ENCODE measurements at places on chromosomes 1 and 21.

DNA sequence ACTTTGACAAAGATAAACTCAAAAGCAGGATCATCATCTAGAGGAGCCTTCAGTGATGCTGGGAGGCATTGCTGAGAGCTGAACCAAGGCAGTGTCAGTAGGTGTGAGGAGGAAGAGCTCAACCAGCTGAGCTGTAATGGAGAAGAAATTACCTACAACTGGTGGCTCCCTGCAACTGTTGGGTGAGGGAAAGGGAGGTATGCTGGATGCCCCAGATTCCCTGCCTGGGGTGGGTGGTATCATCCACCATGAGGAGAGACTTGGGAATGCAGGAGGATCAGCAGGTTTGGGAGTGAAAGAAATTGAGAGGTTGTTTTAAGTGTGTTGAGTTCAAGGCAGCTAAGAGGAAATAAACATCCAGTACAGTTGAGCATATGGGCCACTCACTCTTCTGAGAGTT lies 199.8 kb downstream of the DNM3 start:
- DNase-seq, result no peak

DNA sequence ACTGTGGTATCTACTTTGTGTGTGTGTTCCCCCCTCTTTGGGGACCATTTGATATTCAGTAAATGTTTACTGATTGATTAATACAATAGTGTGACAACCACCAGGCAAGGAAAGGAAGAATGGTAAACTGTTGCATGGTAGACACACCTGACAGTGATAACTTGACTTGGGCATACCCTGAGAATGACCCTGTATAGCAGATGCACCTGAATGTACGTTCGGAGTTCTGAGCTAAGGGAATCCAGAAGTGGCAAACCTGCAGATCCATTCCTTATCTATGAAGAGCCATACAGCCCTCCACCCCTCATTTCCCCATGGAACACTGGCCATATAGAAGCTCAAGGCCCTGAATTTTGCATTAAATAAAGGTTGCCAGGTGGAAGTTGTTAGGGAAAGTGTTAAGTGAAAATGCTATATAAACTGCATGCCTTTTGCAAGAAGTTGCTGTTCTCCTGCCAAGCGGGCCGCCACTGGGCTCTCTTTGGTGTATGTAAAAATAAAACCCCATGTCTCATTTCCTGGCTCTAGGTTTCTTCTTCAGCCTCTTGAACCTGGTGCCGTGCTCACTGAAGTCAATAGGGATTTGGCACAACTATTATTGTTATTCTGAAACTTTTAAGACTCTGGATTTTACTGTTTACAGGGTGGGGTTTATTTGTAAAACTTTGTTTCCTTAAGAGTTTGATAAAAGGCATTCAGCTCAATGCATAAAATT lies 32.6 kb upstream of the DENND1B start:
- DNase-seq, result no peak

- no peak for DNase-seq
These were observed 5.8 kb upstream of the LEFTY2 start for GRCh38 chr1:225946803-225947202.

DNA sequence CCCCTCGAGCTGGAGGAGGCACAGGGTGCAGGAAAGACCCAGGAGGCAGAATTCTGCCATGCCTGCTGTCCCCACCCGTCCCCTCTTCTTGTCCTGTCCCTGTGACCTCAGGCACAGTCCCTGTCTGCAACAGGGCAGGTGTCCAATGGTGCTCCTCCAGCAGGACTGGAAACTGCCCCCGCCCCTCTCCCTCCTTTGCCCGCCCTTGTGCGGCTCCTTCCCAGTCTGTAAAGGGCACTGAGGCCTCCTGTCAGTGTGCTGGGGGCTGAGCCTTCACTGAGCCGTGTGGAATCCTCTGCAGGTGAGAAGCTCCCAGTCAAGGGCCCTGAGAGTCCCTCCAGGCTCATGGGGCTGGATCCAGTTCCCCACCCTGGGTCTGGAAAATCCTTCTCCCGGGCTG lies 28.9 kb downstream of the PRDM16 start:
- DNase-seq, result no peak

- DNase-seq, result no peak
These were observed 30.0 kb upstream of the LRRC8C start for GRCh38 chr1:89602871-89603404.

- DNase-seq, result no peak
These were observed 13.3 kb downstream of the RRP15 start for GRCh38 chr1:218298398-218298797.

- DNase-seq, result no peak
These were observed 30.3 kb upstream of the TMEM51 start for GRCh38 chr1:15123270-15123669.

DNA sequence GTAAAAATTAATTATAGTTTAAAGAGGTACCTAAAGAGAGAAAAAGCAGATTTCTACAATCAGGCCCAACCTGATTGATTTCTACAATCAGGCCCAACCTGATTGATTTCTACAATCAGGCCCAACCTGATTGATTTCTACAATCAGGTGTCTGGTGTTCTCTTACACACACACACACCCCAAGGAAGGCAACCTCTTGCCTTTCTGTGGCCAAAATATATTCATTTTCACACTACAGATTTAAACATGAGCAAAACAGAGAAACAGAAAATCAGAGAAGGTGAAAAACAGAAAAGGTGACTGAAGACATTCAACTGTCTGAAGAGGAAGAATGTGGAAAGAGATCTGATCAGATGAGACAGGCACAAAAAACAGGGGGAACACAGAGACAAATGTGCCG lies 104.5 kb downstream of the SMYD2 start:
- no peak for DNase-seq

- no peak for DNase-seq
These were observed 47.5 kb downstream of the OLFML3 start for GRCh38 chr1:114026797-114027196.

DNA sequence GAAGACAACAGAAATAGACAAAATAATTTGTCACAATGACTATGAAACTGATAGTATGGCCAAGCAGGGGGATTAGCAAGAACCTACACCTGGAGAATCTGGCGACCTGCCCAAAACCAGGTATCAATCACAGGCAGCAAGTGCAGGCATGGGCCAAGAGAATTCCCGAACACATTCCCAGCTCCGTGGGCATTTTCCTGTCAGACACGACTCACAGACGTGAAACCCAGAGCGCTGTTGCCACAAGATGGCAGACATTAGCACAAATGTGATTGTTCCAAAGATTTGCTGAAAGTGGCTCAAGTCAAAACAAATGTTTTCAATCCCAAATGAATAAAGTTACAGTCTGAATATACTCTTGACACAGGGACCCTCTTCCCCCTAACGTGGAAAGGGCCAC lies 36.8 kb downstream of the HLCS start:
- peak; percentile 64 for DNase-seq

DNA sequence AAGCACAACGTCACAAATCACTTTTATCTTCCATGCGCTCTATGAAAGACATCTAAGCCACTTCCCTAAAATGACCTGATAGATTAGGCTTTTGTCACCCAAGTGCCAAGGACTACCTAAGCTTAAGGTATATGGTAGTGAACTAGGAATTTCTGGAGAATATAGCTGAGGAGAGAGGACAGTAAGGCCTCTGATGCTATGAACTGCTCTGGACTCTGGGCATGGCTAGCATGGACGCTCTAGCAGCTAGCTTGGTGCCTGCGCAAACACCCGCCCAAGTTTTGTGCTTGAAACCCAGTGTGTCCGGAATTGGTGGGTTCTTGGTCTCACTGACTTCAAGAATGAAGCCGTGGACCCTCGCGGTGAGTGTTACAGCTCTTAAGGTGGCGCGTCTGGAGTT lies 42.5 kb downstream of the OR10J5 start:
- DNase-seq, result no peak

GRCh38 chr1:50980505-50980904 lies 10.5 kb downstream of the CDKN2C start:
- DNase-seq, result no peak

DNA sequence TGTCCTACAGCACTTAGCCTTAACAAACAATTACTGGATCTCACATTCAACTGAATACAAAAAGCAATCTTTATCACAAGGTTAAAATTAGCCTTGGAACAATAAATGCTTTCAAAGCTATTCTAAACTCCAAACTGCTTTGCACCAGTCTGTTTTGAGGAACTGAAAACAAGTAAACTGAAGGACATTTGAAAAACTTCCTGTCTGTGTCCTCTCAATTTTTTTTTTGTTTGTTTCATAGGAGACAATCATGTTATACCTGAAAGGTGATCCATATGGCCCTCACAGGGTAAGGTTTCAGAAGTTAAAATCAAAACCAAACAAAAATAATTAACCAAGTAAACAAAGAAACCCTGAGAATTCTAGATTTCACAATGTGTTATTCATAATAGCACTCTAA lies 459.1 kb downstream of the DPYD start:
- DNase-seq, result no peak

GRCh38 chr1:54566438-54567141 lies 18.6 kb downstream of the ACOT11 start:
- DNase-seq, result no peak

GRCh38 chr1:229217716-229218115 lies 53.2 kb upstream of the RAB4A start:
- no peak for DNase-seq

GRCh38 chr1:58310881-58311280 lies 235.6 kb downstream of the OMA1 start:
- DNase-seq, result no peak

- DNase-seq, result no peak
These were observed 16.9 kb downstream of the CROCC start for GRCh38 chr1:16938351-16939321.
